HT1080 (cell line): ENCODE measurements at places on chromosomes 3 and 15.

DNA sequence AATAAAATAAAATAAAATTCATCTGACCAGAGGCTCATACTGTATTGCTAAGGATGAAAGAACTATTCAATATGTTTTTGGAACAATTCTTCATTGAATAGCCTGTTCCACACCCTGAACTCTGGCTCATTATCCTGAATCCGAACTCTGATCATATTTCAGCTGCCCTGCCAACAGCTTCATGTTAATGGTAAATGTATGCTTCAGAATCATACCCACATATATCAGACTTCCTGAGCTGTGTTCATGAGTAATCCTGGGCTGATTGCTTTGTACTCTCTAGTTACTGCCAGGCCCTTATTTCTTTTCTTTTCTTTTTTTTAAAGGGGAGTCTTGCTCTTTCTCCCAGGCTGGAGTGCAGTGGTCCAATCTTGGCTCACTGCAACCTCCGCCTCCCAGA is 11.8 kb downstream of the INO80 start:
- peak; percentile 85 for DNase-seq

DNA sequence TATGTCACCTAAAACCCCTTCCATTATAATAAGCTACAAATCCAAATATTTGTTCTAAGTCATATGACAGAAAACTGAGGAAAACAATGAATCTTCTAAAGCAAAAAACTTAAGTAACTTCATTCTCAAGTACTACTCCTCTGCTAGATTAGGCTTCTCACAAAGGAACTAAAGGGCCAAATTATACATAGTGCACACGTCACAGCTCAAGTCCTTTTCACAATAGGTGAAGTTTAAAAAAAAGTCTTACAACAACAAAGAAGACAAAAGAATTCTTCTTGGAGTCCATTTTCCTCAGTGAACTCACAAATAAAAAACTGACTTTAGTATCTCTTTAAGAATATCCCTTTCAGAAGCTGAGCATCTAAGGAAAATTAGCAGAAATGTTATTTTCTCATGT is 479.9 kb downstream of the MAGI1 start:
- DNase-seq: no peak

- DNase-seq: no peak
Measured at GRCh38 chr3:102189956-102190723, 244.7 kb upstream of the ZPLD1 start.

DNA sequence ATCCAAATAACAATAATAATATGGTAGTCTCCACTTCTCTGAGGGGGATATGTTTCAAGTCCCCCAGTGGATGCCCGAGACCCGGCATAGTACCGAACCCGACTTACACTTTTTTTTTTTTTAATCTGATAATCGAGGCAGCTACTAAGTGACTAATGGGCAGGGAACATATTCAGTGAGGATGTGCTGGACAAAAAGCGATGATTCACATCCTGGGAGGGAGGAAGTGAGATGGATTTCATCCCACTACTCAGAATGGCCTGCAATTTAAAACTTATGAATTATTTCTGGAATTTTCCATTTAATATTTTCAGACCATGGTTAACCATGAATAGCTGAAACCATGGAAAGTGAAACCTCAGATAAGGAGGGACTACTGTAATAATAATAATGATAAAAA is 49.5 kb upstream of the SELENOK start:
- DNase-seq: peak; percentile 72

DNA sequence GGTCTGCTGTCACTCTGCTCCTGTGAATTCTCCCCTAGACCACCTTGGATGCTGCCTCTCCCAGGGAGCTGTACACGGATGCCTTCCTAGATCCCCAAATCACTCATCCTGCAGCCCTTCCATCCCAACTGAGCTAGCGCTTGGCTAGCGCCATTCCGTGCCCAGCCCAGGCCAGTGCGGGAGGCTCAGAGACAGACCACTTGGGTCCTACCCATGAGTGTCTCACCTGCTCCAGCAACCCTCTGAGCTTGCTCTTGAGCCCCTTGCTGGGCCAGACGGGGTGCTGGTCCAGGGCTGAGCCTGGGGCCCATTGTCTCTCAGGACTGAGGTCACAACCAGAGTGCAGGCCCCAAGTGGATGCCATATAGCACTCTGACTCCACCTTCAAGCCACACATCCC is 17.7 kb downstream of the SH2D7 start:
- no peak for DNase-seq

GRCh38 chr3:195574497-195575304 is 9.0 kb downstream of the APOD start:
- DNase-seq: no peak

GRCh38 chr3:69203631-69204314 is 81.4 kb upstream of the LMOD3 start:
- DNase-seq: no peak

DNA sequence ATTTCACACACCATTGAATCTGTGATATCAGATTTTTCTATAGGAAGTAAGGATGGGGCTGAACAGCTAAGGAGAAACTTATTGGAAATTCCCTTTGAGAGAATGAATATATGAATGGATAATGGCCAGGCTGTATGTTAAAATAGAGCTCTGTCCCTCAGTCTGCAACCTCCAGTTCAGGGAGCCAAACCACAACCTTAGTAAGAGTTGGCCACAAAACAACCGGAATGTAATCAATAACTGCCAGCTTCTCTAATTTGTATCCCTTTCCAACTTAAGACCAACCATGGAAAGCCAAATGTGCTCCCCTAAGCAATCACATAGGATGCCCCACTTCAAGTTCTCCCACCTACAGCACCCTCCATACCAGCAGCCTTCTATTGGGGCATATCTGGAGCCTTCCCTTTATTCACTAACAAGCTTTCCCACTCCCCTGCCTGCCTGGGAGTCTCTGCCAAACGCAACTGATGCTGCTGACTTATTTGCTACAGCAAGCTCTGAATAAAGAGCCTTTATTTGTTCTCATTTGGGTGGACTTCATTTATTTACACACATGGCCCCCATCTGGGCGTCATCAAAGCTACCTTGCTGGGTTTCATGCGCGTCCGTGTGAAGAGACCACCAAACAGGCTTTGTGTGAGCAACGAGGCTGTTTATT is 75.4 kb upstream of the LARS2 start:
- no peak for DNase-seq

DNA sequence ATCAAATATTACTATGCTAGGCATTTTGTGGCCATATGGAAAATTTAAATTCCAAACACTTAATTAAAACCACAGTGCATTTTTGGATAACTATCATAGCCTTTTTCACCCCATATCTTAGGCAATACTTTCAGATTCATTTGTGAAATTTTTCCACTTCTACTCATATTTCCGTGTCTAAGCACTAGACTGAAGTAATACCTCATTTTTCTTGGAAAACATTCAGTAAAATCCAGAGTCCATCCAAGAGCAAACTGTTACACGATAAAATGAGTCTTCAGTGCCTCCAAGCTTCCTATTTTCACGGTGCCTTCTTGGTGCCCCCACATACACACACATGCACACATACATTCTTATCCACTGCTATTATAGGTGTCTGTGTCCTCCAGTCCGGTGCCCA is 845.9 kb downstream of the TBL1XR1 start:
- DNase-seq: no peak
